Esophagus squamous epithelium (tissue), 5 donors: ENCODE measurements at places on chromosomes 5 and 9.

GRCh38 chr5:1048861-1049838 lies 40.5 kb downstream of the NKD2 start:
- DNase-seq: no peak

- no peak for DNase-seq
These were observed 7.8 kb upstream of the MYOZ3 start for GRCh38 chr5:150653145-150653761.

DNA sequence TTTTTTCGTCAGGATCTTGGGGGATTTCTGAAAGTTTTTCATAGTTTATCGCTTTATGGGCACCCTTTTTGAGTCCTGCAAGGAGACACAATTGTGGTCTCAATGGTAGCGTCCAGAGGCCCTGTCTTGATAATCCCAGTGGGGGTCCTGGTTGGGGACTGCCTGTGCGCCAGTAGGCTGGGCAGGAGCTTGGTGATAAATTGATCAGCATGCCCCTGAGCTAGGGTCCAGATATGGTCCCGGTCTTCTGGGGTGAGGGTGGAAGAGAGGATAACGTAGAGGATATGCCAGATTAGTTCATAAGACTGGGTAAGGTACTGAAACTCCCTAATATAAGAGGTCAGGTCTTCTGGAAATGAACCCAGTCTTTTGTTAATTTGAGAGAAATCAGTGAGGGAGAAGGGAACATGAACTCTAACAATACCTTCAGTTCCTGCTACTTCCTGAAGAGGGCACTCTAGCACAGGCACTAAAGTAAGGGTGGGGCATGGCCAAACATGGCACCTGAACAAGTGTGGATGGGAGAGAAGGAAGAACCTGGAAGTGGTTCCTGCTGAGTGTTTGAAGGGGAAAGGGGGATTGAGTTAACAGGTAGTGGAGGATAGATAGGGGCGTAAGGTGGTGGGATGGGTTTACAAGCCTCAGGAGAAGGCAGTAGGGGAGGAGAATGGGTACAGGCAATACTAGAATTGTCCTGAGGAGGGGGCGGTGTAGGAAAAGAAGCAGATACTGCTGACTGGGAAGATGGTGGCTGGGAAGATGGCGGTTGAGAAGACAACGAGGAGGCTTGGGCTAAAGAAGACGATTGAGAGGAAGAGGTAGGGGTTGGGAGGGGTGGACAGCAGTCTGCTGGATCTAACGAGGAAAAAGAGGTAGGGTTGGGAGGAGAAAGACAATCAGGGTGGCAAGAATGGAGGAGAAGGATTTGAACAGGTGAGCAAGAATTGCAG lies 33.8 kb upstream of the ANXA2R start:
- no peak for DNase-seq

DNA sequence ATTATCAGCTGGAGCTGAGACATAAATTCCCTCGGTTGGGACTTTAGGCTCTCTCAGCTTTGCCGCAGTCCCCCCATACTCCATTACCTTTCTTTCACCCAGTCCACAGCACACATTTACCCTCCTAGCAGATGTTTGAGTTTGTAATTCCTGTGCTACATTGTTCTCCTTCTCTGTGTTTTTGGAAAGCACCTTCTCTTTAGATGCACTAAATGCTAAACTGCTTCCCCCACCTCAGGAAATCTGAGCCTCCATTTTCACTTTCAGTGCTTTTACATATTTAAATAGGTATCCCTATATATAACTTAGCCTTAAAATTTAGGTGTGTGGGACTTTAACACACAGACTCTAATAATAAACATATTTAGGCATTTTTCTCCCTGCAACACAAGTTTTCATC lies 356.9 kb downstream of the NFIB start:
- no peak for DNase-seq

DNA sequence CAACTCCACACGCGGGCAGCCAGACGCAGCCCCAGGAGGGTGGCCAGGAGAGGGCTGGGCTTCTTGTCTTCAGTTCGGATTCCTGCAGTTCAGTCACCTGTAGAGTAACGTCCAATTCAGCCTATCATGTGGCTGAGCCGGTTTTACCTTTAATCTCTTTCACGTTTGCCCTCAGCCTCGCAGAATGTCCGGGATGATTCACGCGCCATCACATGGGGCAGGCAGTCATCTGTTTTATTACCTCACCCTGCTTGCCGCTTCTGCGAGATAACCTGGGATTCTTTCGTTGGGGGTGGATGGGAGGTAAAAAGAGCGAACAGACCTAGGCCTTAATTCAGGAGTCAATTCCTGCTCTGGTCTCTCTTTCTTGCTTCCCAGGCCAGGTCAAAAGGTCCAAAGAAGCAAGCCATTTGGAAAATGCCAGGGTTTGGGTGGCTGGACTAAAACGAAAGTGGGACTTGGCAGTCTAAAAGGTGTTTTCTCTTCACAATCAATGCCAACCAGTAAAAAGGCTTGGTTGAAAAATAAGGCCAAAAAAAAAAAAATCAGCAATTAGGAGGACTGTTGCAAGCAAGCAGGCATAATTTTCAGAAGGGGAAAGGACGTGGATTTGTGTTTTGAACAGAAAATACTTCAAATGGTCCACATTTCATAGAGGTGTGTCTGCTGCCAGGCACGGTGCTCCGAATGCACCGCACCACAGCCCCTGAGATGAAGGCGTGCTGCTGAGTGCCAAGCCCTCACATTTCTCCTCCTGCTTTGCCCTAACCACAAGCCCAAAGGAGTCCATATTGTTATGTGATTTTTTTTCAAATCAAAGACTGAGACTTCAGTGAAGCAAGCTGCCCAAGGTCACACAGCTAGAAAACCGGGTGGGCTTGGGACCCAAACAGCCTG lies 2.8 kb upstream of the WWC1 start:
- no peak for DNase-seq

GRCh38 chr5:167678481-167678880 lies 613.0 kb upstream of the WWC1 start:
- no peak for DNase-seq
